ENCODE measurements at places on chromosomes 7 and 10.

DNA sequence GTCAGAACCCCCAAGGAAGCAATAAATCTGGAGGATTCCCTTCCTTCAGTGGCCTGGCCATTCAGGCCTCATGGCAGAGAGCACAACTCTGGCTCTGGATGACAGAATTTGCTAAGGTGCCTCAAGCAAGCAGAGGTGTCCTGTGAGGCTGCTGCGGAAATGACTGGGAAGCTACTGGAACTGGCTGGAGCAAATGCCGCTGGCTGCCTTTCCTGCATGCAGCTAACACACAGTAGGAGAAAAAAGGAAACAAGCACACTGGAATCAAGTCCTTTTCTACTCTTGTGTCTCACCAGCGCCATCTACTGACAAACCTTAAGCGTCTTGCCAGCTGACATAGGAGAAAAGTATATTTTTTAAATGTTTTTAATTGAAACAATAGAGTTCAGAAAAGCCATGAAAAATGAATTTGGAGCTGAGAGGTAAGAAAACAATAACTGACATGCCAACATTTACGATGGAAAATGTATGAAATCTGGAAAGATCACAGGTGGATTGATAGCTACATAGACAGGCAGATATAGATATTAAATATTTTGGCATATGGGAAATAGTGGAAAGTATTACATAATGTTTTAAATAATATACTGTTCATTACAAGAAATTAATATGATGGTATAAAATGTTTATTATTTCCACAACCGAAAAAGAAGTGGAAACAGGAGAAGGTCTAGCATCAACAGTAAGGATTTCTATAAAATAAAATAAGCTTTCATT is 951.6 kb downstream of the ANKRD7 start:
- no peak for DNase-seq

DNA sequence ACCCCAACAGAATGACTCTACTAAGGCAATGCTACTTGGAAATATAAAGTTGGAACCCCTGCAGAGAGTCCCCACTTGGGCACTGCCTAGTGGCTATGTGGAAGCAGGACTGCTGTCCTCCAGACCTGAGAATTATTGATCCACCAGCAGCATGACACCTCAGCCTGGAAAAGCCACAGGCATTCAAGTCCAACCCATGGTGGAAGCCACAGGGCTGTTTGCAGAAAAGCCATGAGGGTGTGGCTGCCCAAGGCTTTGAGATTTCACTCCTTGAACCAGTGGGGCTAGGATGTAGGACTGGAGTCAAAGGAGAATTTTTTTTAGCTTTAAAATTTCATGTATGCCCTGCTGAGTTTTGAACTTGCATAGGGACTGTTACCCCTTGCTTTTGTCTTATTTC is 13.6 kb upstream of the GHRHR start:
- DNase-seq, result no peak

- no peak for DNase-seq
These were observed 3.5 kb upstream of the PFKFB3 start for GRCh38 chr10:6199131-6199733.

DNA sequence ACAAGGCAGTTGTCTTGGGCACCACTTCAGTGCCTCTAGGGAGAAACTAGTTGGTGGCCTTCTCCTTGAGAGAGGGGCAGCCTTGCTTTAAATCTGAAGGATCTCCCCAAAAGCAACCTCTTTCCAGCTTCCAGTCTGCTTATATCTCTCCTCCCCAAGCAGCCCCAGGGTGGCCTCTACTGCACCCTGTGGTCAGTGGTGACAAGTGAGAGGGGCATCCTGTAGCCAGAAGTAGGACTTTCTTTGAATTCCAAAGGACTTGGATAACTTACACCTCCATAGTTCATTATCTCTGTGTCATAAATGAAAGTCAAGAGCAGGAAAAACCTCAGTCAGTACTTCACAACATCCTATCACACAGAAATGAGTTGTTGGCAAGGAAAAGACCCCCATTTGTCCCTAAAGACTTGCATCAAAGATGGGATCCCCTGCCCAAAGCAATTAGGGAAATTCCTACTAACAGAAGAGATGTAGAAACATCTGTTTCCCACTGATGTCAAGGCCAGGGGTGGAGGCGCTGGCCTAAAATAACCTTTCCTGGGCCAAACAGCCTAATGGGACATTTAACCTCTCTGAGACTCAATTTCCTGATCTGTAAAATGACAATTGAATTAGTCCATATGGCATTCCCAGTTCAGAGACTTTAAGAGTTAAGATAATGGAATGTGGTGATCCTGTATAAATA is 44.0 kb upstream of the ANKRD1 start:
- no peak for DNase-seq

DNA sequence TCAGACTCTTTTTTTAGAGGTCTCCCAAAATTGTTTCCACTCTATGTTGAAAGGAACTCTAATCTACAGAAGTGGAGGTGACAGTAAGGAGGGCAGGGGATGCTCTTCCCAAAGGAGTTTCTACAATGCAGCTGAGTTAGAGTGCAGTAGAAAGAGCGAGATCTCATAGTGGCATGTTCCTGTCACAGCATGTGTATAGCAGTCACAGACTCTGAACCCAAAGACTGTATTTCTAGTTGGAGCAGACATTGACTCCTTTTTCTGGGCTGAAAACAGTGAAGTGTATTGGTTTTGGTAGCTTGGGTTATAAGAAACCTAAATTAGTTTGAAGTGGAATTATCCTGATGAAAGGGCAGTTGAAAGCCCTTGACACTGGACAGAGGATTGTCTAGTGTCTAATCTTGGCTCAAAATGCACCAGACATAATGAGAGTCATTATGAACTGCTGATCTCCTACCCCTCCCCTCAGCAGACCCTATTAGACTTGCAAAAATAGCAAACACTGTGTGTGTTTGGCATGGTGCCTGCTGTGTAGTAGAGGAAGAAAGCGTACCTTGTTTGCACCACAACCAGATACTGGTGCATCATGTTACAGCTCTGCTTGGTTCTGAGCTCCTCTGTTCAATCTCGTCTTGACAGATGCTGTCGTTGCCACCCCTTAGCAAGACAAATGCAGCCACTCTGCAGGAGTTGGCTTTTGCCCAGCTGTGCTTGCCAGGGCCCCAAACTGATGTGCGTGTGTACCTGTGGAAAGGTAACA is 336.0 kb downstream of the AUTS2 start:
- no peak for DNase-seq

DNA sequence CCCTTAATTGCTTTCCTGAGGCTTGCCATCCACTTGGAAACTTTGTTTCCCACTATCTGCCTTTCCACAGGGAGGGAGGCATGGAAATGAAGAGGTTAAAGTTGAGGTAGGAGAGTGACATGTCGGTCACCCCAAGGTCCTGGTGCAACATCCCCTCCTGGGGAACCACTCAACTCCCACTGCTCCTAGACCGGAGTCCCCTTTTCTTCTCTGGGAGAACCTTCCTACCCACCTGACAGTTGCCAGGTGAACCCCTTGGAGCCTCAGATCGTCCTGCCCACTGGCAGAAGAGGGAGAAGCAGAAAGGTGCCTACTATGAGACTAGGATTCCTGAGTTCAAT is 21.7 kb downstream of the IMPDH1 start:
- no peak for DNase-seq

- no peak for DNase-seq
These were observed 502.4 kb downstream of the GRID1 start for GRCh38 chr10:85864173-85864549.

DNA sequence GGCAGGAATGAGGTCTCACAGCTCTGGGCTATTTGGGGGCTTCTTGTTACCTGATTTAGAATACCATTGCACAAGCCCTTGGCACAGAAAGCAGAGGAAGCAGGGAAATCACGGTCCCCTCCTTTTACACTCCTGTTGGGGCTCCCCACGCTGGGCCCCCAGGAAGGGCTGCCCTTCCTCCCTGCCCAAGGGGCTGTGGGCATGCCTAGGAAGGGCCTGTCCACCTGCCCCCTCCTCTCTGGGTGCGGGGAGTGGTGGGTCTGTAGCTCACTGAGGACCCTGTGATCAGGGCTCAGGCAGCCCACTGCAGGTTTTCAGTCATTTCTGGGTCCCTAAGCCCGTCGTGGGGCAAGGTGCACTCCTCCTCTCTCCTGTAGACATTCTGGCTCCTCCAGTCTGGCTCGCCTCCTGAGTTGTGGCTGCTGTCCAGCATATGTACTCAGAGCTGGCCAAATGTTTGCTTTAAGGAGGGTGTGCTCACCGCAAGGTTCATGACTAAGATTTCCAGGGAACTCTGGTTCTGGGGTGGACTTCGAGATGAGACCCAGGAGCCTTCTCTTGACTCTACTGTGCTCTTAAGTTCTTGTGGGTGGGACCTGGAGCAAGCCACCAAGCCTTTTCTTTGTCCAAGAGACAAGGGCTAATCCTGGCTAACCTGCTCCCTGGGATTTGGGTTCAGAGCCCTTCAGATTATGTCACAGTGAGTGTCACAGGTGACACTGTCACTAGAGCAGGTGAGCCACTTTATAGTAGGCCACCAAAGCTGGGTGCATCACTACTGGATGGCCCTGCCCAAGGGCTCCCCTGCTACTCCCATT is 56.0 kb downstream of the TACR2 start:
- no peak for DNase-seq

- no peak for DNase-seq
These were observed 585.2 kb downstream of the PARD3 start for GRCh38 chr10:34229917-34230316.

DNA sequence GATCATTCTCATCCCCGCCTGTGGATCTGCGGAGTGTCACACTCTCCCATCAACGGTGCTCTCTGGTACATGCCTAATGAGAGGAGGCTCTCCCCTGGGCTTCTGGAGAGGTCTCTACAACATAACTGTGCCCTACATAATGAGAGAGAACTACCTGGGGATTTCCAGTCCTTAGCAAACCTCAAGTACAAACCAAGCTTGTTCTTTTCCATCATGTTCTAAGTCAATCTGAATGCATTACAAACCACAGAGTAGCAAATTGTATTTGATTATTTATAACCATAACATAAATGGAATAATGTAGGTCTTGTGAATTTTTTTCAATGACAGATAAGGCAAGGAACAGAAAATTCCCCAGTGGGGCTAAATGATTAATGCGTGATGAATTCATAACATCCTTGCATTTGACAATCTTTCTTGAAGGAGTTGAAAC is 412.4 kb upstream of the NRP1 start:
- DNase-seq, result no peak

GRCh38 chr7:37108615-37109014 is 340.0 kb downstream of the ELMO1 start:
- DNase-seq, result no peak

GRCh38 chr10:11144626-11145494 is 127.2 kb downstream of the CELF2 start:
- no peak for DNase-seq

- DNase-seq, result no peak
These were observed 216.8 kb downstream of the RPS24 start for GRCh38 chr10:78250313-78251015.

- DNase-seq, result no peak
These were observed 75.3 kb downstream of the GAD2 start for GRCh38 chr10:26291721-26292480.

- DNase-seq, result no peak
These were observed 16.1 kb upstream of the POT1 start for GRCh38 chr7:124945680-124946079.

GRCh38 chr7:22001345-22002004 is 55.8 kb upstream of the CDCA7L start:
- DNase-seq, result peak; percentile 45

DNA sequence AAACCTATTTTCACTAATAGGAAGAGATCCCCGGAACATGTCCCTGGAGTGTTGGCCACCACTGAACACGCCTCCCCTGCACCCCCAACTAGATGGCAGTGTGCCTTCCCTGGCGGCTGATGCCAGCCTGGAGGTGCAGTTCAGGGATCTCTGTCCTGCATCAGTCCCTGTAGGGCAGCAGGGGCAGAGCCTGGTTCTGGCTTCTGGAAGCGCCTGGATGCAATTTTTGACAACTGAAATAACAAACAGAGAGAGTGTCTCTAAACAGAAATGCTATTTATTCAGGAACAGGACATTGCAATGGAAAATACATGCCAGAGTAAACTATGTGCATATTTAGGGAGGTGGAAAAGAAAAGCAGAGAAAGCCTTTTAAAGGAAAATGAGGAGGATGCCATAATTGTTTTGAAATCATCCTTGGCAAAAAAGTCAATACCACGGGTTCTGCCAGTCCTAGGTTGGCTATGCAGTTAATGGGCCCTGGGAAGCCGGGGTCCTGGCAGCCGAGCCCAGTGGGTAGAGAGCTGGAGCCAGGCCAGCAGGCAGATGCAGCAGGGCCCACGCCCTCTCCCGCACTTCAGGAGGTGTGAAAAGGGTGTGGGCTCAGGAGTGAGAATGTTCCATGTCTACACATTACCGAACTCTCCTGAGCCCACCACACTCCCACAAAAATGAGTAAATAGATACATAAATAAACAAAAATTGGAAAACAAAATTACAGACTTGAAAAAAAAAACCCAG is 18.5 kb downstream of the ANTXRL start:
- no peak for DNase-seq

DNA sequence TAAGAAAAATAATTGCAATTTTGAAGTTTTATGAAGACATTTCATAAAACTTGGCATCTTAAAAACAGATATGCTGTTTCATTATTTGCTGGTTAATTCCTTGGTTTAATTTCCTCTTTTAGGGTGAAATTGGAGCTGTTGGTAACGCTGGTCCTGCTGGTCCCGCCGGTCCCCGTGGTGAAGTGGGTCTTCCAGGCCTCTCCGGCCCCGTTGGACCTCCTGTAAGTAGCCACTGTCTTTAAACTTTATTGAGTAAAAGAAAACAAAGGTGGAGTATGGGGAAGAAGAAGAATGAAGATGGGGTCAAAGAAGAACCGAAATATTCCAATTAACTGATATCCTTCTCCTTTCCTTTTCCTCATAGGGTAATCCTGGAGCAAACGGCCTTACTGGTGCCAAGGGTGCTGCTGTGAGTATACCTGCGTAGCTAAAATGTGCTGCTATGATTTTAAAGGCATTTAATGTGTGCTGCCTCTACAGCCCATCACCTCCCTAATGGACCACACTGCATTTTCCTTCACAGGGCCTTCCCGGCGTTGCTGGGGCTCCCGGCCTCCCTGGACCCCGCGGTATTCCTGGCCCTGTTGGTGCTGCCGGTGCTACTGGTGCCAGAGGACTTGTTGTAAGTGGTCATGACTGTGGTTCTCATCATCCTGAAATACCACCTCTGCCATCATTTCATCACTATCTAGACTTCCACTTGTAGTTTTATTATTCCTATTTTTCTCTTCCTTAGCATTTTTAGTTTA is 14.7 kb downstream of the COL1A2 start:
- DNase-seq, result no peak

- DNase-seq, result peak; percentile 76
These were observed 55.8 kb downstream of the RBM17 start for GRCh38 chr10:6144406-6145165.

- DNase-seq, result no peak
These were observed 115.8 kb downstream of the HTR7 start for GRCh38 chr10:90741926-90742565.

- no peak for DNase-seq
These were observed 108.6 kb downstream of the ADARB2 start for GRCh38 chr10:1628757-1629156.

Measured in stimulated activated CD4-positive, alpha-beta T cell treated with anti-CD3 and anti-CD28 coated beads, Interleukin-1b, Interleukin-23, amount 100 ng/mL, for 4 hours (primary cell).